Large intestine (tissue), 12 donors: ENCODE measurements at places on chromosomes 2 and 18.

DNA sequence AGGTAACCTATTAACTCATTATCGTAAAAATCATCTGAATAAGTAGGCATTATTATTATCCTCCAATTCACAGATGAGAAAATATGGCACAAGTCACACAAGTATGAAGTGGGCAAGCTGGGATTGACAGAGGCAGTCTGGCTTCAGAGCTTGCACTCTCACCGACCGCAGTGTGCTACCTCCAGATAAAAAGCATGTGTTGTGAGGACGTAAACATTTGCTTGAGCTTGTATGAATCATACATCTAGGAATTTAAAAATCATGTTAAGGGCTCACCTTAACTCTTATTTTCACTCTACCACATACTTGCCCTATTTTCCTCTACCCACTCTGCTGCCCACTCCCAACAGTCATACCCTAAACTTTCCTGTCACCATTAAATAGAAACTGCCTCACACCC is 65.3 kb upstream of the AMMECR1L start:
- H3K4me1 ChIP-seq: peaks cover 41% of the 10 kb centered on the region
- no peaks in the 10 kb centered on the region for H3K27me3 ChIP-seq
- H3K4me3 ChIP-seq: no peak overlapping the region

DNA sequence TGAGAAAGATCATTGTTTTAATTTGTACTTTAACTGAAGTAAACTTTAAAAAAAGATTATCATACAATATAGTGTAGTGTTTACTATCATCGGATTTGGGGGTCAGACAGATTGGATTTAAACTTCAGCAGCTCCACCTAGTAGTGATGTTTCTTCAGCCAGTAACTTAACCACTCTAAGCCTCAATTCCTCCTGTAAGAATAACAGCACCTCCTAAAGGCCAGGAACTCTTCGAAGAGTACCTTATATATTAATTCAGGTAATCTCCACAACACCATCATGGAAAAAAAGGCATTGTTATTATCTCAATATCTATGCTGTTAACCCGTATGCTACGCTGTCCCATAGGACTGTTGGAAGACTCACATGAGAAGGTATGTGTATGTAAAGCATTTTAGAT is 69.0 kb upstream of the DLGAP1 start:
- no peak for DNase-seq
- H3K4me3 ChIP-seq: no peak overlapping the region
- H3K4me1 ChIP-seq: no peaks in the 10 kb centered on the region
- H3K27ac ChIP-seq: no peak overlapping the region
- H3K36me3 ChIP-seq: no peaks in the 10 kb centered on the region

GRCh38 chr2:222837643-222838056 is 23.2 kb upstream of the ACSL3 start:
- H3K36me3 ChIP-seq: no peaks in the 10 kb centered on the region
- peaks cover 16% of the 10 kb centered on the region for H3K4me1 ChIP-seq
- H3K27ac ChIP-seq: no peak overlapping the region
- no peak for DNase-seq
- no peak overlapping the region for H3K4me3 ChIP-seq
- no peaks in the 10 kb centered on the region for H3K27me3 ChIP-seq

- H3K4me3 ChIP-seq: no peak overlapping the region
- DNase-seq: no peak
- no peaks in the 10 kb centered on the region for H3K27me3 ChIP-seq
- H3K36me3 ChIP-seq: no peaks in the 10 kb centered on the region
Measured at GRCh38 chr2:239612133-239612532, 211.3 kb upstream of the HDAC4 start.

GRCh38 chr2:108604196-108604595 is 69.9 kb downstream of the LIMS1 start:
- H3K27ac ChIP-seq: no peak overlapping the region
- H3K4me3 ChIP-seq: no peak overlapping the region
- no peak for DNase-seq

DNA sequence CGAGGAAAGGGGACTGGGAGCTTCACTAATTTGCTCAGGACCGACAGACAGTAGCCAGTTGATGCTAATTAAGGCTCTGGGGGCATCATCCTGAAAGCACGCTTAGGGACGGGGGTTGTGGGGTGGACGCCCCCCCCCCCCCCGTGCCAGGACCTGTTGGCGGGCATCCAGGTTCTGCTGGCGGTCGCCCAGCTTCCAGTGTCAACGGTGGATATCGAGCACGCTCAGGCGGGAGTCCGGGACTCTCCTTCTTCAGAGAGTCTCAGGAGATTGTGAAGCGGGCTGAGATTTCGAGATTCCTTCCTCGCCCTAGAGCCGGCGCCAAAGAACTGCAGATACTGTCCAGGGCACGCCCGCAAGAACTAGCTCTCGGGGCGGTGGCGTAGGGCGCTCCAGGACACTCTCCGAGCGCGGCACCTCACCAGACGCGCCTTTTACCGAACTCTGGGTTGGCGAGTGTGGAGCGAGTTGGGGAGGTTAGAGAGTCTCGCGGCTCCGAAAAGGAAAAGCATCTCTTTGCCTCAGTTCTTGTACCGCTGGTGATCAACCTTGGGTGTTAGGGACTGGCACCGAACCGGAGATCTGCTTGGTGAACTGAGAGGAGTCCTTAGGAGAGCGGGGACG is 5.6 kb downstream of the RAX start:
- H3K4me1 ChIP-seq: peaks cover 13% of the 10 kb centered on the region
- H3K27me3 ChIP-seq: peaks cover 99% of the 10 kb centered on the region
- no peak for DNase-seq
- H3K36me3 ChIP-seq: no peaks in the 10 kb centered on the region

DNA sequence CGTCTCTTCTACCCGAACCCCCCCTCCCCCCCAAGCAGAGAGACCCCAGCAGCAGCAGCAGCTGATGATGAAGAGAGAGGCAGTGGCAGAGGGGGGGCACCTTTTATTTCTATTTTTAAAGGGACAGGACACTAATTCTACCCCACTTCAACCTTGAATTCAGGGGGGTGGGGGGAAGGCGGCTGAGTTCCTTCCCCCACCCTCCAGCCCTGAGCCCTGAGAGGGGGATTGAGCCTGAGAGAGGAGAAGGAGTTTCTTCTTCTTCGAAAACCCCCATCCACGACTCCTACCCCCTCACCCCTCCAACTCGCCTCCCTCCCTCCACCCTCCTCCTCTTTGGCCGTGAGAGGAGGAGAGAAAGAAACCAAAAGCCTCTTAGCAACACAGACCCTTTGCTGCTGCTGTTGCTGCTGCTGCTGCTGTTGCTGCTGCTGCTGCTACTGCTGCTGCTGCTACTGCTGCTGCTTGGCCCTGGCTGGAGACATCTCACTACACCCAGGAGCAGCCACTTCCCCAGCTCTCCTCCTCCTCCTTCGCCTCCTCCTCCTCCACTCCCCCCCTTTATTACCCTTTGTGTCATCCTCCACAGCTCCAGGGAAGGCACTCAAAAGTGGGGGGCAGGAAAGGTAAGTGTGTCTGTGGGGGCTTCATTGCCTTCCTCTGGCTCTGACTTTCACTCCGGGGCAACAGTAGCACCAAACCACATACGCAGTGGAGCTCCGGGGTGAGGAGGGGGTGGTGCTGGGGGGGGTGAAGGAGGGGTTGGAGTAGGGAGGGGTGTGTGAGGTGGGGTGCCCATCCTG is at the start of gene MBD5:
TSS of gene MBD5 (plus strand) at position 33 of the 803 bp plus-strand sequence.
- peak; percentile 83 for DNase-seq
- H3K27me3 ChIP-seq: no peaks in the 10 kb centered on the region
- peak within 1 kb of the TSS; percentile 93 for H3K4me3 ChIP-seq
- H3K36me3 ChIP-seq: peaks cover 4% of the 10 kb centered on the region
- peaks cover 6% of the 10 kb centered on the region for H3K4me1 ChIP-seq
